ENCODE measurements at places on chromosomes 5 and 9. TPM values are rescaled to one million over a fixed set of nuclear protein-coding genes. Genes with fewer than 3 reads are reported as not detected.

DNA sequence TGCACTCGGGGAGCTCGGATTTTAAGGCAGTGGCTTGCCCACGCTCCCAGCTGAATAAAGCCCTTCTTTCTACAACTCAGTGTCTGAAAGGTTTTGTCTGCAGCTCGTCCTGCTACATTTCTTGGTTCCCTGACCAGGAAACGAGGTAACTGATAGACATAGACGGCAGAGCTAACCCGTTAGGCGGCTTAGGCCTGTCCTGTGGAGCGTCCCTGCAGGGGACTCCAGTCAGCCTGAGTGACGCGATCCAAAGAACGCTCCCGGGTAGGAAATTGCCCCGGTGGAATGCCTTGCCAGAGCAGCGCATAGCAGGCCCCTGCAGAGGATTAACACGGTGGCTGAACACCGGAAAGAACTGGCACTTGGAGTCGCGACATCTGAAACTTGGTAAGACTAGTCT lies 1.8 kb upstream of the SELENOP start:
- DNase-seq, result no peak

DNA sequence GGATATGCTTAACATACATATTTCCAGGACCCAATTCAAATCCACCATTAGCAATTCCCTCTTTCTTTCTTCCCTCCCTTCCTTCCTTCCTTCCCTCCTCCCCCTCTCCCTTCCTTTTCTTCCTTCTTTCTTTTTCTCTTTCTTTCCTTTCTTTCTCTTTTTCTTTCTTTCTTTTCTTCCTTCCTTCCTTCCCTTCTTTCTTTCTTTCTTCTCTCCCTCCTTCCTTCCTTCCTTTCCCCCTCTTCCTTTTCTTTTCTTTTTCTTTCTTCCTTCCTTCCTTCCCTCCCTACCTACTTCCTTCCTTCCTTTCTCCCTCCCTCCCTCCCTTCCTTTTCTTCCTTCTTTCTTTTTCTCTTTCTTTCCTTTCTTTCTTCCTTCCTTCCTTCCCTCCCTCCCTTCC lies 332.0 kb downstream of the TMEM161B start:
- no peak for DNase-seq

DNA sequence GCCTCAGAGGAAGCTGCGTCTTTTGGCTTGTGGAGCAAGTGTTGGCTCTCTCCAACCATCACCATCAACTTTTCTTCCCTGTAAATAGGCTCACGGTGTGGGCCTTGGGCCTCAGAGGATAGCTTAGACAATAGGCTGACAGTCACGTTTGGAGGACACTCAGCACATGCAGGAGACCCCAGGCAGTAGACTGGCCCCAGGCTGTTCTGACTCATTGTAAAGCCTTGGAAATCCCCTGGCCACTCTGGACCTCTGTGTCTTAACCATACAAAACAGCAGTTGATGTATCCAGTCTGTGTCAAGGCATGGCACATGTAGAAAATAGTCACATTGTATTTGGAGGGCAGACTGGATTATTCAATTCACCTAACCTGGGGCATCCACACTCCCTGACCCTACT lies 18.6 kb downstream of the CD74 start:
- DNase-seq, result no peak

Gene FREM1
- total RNA-seq, result not detected

Gene NMUR2
- 178 TPM for total RNA-seq

DNA sequence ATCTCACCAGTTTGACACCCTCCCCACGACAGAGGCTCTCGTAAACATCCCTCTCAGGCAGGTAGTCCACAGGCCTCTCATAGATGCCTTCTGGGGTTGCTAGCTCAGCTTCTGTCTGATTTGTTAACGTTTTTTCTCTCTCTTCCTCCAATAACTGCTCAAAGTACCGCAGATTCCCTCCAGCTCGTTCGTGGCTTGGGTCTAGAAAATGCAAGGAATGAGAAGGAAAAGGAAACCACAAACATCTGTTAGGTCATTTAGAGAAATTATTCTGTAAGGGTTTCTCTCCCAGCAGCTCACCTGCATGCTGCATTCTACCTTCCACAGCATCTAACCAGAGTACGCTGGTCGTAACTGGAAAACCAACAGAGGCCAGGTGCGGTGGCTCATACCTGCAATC lies 18.5 kb downstream of the P4HA2 start:
- no peak for DNase-seq

Gene C5orf34
- total RNA-seq, result 6.9 TPM

DNA sequence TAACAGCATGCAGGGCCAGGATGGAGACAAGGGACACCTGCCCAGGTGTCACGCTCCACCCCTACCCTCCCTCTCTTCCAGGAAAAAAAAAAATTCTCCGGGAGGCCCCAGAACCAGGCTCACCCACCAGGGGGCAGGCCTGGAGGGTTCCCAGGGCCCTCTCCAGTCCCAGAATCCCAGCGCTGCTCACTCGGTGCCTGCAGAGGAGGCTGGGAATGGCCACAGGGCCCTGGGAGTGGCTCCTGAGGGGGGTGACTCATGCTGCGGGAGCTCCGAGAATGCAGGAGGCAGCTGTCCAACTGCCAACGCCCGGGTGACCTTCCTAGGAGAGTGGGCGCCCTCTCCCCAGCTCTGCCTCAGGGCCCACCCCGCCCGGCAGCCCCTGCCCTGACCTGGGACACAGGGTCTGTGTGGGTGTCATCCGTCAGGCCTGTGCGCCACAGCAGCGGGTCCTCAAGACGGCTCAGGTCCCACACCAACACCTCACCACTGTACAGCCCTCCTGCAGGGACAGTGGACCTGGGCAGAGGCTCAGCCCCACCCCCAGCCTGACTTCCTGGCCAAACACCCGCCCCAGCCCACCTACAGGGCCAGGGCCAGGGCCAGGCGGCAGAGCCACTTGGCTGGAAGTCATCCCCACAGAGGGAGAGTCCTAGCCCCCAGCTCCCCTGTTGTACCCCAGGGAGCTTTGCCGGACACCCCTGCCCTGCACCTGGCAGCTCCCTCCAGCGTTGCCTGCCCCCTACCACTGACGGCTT lies 21.2 kb downstream of the DYNC2I2 start:
- peak; percentile 95 for DNase-seq

DNA sequence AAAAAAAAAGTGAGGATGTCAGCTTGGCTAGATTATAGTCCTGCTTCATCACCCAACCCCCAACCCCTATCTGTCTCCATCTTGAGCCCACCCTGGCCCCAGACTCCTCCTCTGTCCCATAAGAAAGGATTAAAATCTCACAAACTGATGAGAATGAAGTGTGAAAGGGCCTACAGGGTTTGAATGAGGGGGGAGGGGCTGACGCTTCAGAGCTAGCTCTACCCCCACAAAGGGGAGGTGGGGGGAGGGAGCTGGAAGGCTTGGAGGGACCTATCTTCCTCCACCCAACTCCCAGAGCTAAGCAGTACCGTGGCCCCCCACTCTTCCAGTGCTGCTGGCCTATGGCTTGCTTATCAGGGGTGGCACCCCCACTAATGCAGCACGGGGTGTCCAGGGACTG lies 43.7 kb upstream of the HAND1 start:
- no peak for DNase-seq

Gene SLC28A3
- total RNA-seq, result 18.3 TPM

Gene PPP3R2
- total RNA-seq, result not detected
